ENCODE measurements at places on chromosomes 6 and 20.

DNA sequence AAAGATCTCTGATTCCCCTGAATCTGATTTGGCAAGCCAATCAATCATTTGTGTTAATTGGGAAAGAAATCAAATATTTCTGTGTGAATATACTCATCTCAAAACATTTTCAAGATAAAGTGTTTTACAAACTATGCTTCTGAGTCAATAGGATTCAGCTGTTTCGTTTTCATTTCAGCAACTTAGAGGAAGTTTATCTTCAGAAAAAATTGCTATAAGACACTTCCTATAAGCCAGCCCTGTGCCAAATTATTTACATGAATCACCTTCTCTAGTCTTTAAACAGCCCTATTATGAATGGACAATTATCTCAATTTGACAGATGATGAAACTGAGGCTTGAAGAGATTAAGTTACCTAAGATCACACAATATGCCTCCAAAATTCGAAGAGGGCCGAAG, 10.9 kb downstream of the DEFB129 start:
- peak; percentile 4 for DNase-seq

DNA sequence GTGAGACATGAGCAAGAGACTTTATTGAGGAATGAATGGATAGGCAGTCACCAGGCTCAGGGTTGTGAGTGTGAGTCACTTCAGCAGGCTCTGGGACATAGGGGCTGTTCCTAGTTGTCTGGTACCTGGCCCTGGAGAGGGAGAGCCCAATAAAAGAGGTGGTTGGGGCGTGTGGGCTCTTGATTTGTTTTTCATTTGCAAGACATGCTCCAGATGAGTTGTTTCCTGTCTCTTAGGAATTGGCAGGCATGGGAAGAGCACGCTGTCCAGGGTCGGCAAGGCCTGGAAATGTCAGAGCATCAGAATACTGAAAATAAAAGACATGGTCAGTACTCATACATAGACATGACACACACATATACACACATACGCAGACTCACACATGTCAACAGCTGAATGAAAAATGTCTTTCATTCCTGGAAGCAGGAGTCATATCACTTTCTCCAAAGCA, 166.3 kb upstream of the SULF2 start:
- no peak for DNase-seq

DNA sequence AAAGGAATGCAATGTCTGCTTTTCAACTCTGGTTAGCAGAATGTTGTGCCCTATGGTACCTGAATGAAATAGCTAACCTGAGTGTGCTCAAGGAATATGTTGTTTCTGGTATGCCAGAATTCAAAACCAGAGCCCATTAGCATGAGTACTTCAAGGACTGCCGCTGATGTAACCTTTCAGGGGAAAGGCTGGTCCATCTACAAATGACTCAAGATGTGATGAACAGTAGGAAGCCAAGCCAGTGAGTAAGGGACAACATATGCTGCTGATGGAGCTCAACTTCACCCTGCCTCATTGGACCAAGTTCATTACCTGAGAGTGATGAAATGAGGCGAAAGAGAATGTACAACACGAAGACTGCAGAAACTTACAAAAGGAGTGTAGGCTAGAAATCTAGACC, 95.7 kb upstream of the BMP2 start:
- DNase-seq: no peak

DNA sequence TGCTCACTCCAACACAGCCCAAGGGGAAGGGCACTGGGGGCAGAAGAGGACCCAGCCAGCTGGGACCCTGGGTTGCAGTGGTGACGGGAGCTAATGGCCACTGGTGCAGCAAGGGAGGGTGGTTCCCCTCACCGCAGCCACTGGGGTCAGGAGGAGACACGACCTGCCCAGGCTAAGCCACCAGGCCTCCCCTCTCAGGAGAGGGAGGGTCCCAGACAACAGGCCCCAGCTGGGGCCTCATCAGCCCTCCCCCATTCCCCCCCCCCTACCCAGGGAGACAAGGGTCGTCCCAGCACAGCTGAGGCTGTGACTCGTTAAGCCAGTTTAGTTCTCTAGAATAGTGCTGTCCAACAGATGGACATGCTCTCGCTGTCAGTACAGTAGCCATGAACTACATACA, 17.3 kb upstream of the MATN4 start:
- no peak for DNase-seq

GRCh38 chr6:6246544-6246943, 73.9 kb downstream of the F13A1 start:
- DNase-seq: peak; percentile 38

- DNase-seq: peak; percentile 76
Measured at GRCh38 chr6:127022302-127022701, 96.2 kb upstream of the RSPO3 start.

- DNase-seq: peak; percentile 40
Measured at GRCh38 chr6:2804516-2804915, 37.1 kb downstream of the SERPINB1 start.

- no peak for DNase-seq
Measured at GRCh38 chr20:41230136-41230535, 87.4 kb downstream of the ZHX3 start.

GRCh38 chr20:58839474-58839874, 11.2 kb downstream of the GNAS-AS1 start:
- no peak for DNase-seq

GRCh38 chr6:4661391-4661790, 114.8 kb upstream of the CDYL start:
- no peak for DNase-seq

DNA sequence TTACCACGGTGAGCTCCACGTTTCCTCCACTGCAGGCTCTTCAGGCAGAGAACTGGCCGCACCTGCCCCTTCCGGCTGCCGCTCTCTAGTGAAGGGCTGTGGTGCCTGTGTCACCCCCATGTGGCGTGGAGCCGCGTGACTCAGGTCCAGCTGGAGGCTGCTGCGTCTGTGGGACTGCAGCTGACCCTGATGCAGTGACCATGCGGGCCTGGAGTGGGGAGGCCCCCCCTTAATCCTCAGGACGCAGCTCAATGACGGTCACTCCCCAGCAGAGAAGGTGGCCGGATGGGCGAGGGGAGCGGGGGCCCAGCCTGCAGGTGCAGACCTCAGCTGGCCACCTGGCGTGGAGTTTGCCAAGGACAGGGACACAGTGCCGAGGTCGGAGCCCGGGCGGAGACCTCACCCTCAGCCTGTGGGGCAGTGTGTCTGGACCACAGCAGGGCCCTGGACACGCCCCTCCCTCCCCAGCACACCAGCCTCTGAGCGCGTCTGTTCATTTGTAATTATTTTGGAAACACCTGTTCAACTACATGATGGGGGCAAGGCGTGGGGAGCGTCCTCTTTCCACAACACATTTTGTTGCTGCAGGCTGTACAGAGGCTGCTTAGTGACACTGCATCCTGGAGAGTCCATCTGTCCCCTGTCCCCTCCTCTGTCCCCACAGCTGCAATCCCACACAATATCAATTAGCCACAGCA, 10.7 kb downstream of the BHLHE23 start:
- no peak for DNase-seq

GRCh38 chr20:63691711-63692435, 4.6 kb upstream of the TNFRSF6B start:
- DNase-seq: peak; percentile 15

DNA sequence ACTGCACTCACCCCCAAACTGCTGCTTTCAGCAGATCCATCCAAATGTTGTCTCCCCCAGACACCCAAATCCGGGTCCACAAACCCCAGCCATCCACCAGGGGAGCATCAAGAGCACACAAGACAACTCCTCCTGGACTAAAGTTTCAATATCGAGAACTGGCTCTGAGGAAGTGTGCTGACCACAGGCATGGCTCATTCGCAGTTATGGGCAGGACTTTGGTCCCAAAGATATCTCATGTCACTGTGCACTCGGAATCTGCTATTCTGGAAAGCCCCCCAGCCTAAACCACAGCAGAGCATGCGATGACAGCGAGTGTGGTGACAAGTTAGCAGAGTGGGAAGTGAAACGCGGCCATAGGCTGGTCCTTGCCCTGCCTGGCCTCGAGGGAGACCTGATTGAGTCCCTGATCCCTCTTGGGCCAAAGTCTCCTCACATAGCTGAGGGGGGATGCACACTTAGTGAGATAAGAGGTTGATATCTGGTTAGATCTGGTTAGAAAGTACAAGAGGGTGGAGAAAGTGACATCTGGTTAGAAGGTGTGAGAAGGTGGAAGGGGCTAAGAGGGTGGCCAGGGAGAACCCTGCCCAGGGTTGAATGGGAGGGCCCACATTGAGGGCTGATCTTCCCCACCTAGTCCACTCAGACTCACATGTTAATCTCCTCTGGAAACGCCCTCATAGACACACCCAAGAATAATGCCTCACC, 149.7 kb downstream of the MRPL14 start:
- DNase-seq: no peak

DNA sequence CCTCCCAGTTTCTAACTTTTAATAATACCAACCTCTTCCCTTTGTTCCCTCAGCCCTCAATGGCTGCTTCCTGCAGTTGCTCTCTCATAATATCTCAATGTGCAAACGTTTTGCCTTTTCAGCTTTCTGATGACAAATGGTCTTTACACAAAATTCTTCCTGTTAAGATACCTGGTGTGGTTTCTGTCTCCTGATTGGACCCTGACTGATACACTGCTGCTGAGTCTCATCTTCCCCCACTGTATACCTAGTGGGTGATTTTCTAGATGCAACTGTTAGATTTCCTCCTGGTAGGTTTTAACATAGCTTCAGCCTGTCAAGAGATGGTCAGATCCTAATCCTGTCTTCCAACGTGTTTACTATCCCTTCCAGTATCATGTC, 147.9 kb upstream of the TOP1 start:
- DNase-seq: no peak

DNA sequence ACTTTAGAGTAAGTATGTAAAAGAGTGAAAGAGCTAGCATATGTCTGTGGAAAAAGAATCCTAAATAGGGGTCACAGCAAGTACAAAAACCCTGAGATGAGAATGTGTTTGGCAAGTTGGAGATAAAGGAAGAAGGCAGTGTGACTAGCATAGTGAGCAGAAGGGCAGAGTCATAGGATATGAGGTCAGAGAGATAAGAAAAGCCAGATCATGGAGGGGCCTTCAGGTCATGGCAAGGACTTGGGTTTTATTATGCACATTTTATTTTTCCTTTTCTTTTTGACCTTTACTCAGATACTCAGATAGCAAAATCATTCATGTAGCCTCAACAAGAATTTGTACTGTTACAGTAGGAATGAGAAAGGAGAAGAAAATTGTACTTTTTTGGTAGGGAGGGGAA, 138.0 kb downstream of the GJA1 start:
- DNase-seq: no peak

- DNase-seq: no peak
Measured at GRCh38 chr6:52616059-52616690, 39.3 kb upstream of the TRAM2 start.

DNA sequence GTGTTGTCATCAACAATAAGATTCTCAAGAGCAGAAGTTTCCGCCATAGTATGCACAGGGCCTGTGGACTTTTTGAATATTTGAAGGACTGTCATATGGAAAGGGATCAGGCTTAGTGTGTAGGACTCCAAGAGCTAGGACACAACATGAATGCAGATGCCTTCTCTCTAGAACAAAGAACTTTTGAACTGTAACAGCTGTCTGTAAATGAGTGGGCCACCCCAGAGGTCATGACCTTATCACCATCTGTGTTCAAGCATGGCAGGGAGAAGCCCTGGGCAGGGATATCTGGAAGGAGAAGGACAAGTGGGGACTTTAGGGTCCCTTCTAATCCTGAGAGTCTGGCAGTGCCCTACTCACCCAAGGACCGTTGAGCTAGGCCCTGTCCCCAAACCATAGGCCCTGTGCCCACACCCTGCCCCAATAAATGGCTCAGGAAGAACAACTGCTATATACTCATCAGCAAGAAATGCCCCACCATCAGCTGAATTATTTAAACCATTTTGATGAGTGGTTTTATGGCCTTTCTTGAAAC, 70.6 kb downstream of the MTHFD1L start:
- DNase-seq: no peak

- no peak for DNase-seq
Measured at GRCh38 chr20:11551479-11551878, 366.2 kb upstream of the BTBD3 start.

DNA sequence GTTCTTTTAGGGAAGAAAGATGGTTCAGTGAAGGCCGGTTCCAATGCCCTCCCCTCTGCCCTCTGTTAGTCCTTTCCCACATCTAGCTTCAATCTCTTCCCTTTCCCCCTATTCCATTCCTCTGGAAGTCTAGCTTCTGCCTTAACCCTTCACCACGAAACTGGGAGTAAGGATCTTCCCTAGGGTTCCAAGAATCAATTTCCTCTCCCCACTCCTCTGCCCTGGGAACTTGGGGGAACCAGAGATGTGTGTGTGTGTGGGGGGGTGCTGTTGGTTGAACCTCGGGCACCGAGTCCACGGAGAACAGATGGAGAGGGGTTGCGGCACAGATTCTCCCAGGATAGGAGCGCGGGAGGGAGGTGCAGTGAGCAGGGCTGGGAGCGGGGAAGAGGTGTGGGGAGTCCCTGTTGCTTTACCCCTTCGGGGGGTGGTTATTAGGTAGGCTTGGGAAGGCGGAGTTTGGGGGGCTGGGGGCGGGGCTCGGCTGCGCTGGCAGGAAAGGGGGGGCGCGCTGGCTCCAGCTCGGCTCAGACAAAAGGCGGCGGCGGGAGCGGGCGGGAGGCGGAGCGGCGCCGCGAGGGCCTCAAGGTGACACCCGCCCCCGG, at the start of gene TMEM151B:
Gene TMEM151B (plus strand): TSS at position 530 of the 605 bp plus-strand sequence. CDS start 293 bp downstream, outside the sequence.
- peak; percentile 55 for DNase-seq

- no peak for DNase-seq
Measured at GRCh38 chr6:11006061-11006460, 38.0 kb downstream of the ELOVL2 start.

- no peak for DNase-seq
Measured at GRCh38 chr6:27242589-27243265, 4.8 kb upstream of the PRSS16 start.

- DNase-seq: no peak
Measured at GRCh38 chr6:37711331-37712241, 13.9 kb upstream of the MDGA1 start.
